ENCODE measurements at places on chromosomes 7 and 10.

DNA sequence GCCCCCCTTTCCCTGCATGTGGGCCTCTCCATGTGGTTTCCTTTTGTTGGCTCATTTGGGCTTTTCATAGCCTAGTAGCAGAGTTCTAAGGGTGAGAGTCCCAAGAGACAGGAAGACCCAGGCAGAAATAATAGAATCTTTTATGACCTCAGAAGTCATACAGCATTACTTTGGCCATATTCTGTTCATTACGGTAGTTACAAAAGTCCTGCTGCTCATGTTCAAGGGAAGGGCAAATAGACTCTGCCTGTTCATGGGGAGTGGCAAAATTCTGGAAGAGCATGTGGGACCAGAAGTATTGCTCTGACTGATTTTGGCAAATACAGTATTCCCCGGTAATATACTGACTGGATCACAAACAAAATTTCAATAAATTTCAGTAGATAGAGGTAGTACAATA lies 910.3 kb downstream of the LRMDA start:
- no peak for DNase-seq

DNA sequence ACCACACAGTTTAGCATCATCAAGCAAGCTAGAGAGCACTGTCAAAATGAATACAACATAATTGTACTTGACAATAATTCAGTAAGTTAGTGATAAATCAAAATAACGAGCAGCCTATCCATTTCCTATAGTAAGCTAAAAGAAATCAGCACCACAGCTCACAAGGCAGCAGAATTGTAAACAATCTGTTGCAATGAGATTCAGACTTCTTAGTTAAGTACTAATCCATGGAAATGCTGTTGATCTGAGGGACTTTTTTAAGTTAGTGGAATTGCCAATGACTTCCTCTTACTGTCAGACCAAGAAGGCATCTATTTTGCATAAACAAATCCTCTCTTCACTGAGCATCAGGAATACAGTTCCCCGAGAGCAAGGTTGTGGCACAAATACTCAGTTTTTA lies 136.6 kb upstream of the CCDC6 start:
- no peak for DNase-seq

DNA sequence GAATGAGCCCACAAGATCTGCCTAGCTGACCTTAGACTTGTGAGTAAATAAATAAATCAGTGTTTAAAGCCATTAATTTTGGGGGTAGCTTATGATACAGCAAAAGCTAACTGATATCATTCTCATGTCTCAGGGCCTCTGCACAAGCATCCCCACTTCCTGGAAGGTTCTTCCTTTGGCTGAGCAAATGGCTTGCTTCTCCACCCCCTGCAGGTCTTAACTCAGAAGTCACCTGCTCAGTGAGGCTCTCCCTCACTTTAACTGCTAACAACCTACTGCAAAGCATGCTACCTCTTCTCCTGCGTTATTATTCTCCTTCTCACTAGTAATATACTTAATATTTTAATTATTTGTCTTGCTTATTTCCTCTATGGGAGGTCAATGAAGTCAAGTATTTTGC lies 167.3 kb downstream of the TPK1 start:
- DNase-seq: no peak

- DNase-seq: no peak
Measured at GRCh38 chr10:12499076-12499986, 150.0 kb downstream of the CAMK1D start.

DNA sequence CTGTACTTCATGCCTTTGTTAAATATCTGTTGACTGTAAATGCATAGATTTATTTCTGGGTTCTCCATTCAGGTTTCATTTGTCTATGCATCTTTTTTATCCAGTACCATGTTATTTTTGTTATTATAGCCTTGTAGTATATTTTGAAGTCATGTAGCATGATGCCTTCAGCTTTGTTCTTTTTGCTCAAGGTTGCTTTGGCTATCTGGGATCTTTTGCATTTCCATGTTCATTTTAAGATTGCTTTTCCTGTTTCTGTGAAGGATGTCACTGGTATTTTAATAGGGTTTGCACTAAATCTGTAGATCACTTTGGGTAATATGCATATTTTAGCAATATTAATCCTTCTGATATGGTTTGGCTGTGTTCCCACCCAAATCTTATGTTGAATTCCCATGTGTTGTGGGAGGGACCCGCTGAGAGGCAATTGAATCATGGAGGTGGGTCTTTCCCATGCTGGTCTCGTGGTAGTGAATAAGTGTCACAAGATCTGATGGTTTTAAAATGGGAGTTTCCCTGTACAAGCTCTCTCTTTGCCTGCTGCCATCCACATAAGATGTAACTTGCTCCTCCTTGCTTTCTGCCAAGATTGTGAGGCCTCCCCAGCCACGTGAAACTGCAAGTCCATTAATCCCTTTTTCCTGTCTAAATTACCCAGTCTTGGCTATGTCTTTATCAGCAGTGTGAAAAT lies 302.8 kb upstream of the SEMA3C start:
- peak; percentile 5 for DNase-seq

All from suppressor macrophage treated with lipopolysaccharide for 4 hours (primary cell).